ENCODE measurements at places on chromosomes 4 and X.

DNA sequence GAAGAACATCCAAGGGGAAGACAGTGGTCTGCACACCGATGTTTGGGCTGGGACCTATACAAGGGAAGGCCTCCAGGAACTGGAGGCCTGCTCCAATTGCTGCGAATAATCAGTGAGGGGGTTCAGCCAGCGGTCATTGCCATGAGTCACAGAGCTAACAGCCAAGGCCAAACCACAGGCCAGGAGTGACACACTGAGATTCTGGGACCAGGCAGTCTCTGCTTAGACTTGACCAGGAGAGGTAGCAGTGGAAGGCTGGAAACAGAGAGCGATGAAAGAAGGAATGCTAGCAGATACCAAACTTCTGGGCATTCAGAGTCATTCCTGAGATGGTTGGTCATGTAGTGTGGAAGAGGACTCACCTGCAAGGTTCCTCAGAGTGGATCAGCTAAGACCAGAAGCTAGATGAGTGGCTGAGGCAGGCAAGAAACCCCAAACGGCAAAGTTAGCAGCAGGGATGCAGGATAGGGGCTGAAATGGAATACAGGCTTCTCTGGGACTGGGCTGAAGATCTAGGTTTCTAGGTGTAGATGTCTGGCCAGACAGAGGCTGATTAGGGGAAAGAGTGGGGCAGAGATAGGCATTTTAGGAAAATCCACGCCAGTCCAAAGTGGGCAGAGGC is 54.7 kb downstream of the CNGA2 start:
- DNase-seq: no peak

DNA sequence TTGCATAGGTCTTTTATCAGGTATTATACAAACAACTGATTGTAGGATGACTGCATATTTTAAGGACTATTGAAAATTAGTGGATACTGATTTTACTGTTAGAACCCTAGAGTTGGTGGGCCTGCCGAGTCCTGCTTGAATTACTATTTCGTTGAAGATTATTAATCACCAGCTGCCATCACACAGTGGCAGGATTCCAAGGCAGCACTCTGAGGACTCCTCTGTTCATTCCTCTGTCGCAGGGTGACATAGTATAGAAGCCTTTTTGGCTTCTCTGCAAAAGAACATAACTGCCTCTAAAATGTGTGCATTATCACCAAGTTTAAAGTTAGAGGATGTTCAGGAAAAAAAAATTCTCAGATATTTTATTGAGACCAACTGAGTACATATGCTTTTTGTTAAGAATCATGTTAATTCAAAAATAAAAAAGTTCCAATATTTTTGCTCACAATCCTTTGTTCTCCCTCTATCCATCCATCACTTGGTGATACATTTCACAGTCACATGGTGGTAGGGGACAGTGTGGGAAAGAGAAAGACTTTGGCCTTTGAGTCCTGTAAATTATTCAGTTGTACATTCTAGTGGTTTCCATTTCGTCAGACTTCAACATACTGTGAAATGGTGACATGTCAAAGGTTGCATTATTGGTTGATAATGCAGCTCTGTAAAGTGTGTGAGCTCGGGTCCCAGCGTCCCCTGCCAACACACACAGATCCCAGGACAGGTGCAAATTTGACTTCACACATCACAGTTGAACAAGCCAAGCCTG is 332.5 kb downstream of the GRID2 start:
- no peak for DNase-seq

GRCh38 chrX:100405424-100405823 is 4.6 kb downstream of the PCDH19 start:
- no peak for DNase-seq

DNA sequence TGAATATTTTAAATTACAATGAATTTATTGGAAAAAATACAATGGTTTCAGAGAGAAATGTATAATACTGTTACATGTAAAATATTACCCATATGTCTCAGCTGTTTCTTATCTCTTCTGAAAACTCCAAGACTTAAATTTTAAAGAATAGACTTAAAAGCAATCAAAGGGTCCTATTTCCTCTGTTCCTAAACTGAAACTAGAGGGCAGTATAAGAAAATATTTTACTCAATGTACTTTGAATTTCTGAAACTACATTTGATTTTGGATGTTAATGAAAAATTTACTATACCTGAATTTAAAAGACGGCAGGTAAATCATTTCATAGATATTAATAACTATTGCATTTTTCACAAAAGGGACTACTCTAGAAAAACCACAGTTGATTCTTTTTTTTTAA is 200.2 kb downstream of the LRBA start:
- DNase-seq: no peak

DNA sequence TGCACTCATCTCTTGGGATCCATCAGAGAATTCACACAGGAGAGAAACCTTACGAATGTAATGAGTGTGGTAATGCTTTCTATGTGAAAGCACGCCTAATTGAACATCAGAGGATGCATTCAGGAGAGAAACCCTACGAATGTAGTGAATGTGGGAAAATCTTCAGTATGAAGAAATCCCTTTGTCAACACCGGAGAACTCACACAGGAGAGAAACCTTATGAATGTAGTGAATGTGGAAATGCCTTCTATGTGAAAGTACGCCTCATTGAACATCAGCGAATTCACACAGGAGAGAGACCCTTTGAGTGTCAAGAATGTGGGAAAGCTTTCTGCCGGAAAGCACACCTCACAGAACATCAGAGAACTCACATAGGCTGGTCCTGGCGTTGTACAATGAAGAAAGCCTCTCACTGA is 42.8 kb downstream of the ZNF157 start:
- DNase-seq: no peak

- DNase-seq: no peak
Measured at GRCh38 chr4:32192363-32192762, 1472.2 kb downstream of the PCDH7 start.

Data from mesothelial cell of epicardium (in vitro differentiated cells).